ENCODE measurements at places on chromosomes 7 and 10.

DNA sequence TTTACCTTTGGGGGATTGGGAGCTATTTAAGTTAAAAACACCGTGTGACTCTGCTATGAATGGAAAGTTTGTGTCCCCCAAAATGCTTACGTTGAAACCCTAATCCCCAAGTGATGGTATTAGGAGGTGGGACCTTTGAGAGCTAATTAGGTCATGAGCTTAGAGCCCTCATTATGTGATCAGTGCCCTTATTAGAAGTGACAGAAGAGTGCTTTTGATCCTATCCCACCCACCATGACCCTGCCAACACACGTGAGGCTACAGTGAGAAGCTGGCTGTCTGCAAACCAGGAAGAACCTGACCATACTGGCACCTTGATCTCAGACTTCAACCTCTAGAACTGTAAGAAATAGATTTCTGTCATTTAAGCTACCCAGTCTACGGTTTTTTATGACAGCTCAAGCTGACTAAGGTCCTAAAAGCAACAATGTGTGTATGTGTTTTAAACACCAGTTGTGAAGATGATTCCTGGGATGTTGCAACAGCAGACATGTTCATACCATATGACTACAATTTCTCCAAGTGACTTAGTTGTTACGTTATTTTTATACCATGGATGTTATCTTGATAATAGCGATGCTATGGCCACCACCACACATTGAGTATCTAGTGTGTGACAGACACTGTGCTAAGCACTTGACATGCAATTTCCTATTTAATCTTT lies 124.4 kb downstream of the PIP4K2A start:
- DNase-seq, result no peak

DNA sequence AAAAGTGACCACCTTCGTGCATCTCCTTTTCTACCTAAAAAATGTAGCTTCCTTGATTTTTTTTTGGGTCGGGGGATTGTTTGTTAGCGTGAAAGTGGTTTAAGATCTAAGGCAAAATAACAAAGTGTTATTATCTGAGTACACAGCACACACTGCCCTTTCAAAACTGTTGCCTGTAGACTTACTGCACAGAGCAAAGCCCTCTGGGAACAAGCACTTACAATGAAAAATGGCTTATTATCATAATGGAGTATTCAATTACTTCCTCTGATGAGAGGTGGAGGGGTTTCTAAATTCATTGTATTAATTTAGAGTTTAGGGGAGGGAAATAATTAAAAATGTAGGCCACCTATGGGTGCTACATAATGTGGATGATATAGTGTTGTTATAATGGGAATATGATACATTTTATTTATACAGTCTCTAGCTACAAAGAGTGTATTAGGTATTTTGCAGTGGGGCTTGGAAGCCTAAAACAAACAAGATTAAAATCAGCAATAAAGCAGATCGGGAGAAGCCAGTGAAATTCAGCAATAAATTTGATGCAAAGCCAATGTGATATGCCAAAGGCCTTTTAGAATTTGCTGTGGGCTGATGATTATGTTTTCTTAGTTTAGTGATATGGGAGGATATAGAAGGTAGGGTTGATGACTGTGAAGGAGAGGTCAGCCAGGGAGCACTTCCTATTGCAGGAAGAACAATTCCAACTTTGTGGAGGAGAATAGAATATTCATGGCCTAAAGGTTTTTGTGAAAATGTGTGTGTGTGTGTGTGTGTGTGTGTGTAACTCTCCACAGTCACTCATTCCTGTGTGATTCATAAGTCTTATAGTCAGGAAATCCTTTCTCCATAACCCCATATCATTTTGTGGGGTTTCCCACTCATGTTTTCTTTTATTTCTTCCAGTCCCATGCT lies 17.7 kb upstream of the EXOC4 start:
- no peak for DNase-seq

DNA sequence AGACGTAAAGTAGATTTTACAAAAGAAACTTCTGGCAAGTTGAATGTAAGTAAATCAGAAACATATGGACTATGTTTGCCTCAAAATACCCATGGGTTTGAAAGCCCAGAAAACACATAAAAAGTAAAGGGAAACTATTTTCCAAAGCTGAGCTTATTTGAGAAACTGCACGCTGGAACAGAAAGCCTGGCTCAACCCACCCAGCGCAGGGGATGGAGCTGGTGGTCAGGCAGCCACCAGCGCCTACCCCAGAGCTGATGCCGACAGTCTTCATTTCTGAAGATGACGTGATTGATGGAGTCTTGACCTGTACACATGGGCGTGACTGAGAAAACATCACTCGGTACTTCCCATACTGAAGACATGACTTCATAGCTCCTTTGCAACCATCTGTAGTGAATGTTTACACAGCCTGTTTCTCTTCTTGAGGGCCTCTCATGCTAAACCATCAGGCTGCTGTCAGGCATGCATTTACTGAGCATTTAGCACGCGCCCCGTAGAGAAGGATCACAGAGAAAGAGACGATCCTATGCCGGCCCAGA lies 232.6 kb upstream of the AUTS2 start:
- no peak for DNase-seq

GRCh38 chr7:44111761-44112160 lies 7.6 kb downstream of the AEBP1 start:
- DNase-seq, result no peak

GRCh38 chr7:117825132-117825531 lies 48.1 kb downstream of the CTTNBP2 start:
- DNase-seq, result no peak

GRCh38 chr7:36367561-36368077 lies 22.0 kb upstream of the ANLN start:
- no peak for DNase-seq

GRCh38 chr7:27641581-27642230 lies 21.0 kb downstream of the HIBADH start:
- no peak for DNase-seq

DNA sequence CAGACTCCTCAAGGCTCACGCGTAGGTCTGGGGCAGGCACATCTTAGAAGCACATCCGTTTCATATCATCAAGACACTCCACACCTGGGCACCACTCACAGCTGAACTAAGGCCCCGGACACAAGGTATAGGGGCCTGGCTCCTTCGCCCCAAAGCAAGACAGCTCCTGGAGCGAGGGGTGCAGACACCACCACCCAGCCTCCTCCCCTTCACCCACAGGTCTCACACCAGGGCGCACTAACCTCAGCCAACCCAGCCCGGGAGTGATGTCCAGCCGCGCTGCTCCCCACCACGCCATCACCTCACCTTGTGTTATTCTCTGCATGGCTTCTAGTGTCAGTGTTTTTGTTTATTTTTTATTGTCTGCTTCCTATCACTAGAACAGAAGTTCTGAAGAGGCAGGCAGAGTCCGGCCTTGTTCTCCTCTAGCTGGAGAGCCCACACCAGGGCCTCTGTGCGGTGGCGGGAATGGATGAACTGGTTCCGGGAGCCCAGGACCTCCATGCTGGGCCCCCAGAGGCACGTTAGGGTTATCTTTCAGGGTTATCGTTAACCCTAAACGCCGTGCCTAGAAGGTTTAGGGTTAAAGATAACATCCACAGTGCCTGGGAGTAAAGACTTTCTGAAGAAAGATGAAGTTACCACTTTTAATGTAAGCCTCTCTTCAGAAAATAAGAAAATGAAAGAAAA lies 21.8 kb downstream of the BRI3 start:
- DNase-seq, result no peak

GRCh38 chr7:84722086-84722485 lies 464.8 kb downstream of the SEMA3D start:
- DNase-seq, result no peak

- DNase-seq, result no peak
Measured at GRCh38 chr7:12719141-12719919, 31.9 kb downstream of the ARL4A start.

- no peak for DNase-seq
Measured at GRCh38 chr7:106640368-106641141, 20.4 kb downstream of the CCDC71L start.

GRCh38 chr10:22647244-22647643 lies 67.1 kb downstream of the PIP4K2A start:
- DNase-seq, result no peak

DNA sequence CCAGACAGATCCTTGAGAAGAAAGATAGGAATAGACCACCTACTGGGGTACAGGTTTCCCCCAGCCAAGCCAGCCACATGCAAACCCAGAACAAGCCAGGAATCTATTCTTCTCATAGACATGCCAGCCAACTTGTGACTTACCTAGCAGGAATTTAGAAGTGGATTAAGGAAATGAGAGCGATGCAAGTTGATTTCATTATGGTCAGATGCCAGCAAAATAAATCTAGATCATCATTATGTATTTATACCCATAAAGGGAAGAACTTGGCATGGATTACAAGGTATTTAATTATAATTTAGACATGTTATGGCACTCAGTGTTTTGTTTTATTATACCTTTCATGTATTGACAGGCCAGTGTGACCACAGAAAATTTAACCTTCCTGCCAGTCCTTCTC lies 32.8 kb downstream of the SLC35G1 start:
- DNase-seq, result no peak

- DNase-seq, result no peak
Measured at GRCh38 chr10:6838118-6838517, 258.0 kb upstream of the PRKCQ start.

- DNase-seq, result no peak
Measured at GRCh38 chr7:144784943-144785342, 50.9 kb downstream of the TPK1 start.

DNA sequence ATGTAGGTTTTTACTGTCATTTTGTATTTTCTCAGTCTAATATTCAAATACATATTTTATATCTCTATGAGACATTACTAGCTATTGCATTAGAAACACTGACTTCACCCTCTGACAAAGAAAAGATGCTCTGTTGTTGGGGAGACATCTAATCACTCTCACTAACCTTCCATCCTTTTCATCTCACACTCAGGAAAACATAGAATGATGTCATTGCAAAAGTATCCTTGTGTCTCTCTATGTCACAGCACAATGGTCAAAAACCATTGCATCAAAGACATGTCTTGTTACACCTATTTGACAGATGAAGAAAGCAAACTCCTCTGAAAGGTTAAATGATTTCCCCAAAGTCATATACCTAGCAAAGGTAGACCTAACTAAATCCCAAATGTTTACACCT lies 231.3 kb upstream of the PTN start:
- no peak for DNase-seq

- no peak for DNase-seq
Measured at GRCh38 chr7:95545007-95545615, 51.2 kb downstream of the PDK4 start.

DNA sequence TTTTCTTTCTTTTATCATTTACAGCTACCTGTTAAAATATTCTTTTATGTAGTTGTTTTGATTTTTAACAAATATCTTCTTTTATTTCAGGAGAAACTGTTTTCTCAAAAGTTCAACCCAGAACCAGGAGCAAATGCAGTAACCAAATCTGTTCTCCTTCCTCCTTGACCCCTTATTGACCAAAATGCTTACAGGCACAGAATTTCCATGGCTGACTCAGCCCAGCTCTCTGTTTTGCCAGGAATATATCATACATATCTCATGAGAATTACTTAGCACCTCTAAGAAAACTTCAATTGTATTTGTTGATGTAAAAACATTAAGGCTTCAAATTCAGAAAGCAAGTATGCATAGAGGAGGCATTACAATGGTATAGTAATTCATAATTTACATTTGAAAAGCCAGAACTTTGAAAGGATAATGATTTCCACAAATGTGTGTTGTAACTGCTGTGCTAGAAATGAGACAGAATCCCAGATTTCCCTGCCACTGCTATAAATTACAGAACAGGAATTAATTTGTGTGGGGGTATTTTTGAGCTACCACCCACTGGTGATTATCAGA lies 2.2 kb downstream of the GSAP start:
- DNase-seq, result no peak

GRCh38 chr10:22672319-22673090 lies 41.9 kb downstream of the PIP4K2A start:
- no peak for DNase-seq

GRCh38 chr7:142496545-142496991 lies 238.7 kb upstream of the PRSS58 start:
- no peak for DNase-seq

DNA sequence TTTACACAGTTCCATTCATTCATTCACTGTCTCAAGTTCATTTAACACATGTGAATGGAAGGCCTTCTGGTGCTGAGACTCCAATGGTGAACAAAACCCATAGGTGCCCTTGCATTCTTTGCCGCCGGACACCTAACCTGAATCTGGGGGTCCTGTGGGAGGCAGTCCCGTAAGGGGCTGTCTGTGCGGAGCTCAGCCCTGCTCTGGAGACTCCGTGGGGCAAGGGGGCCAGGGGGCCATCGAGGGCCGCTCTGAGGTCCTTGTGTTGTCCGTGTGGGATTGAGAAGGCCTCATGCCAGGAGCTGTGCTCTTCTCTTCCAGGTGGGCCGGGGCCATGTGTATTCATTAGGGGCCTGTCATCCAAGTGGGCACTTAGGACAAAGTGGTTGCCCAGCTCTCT lies 15.3 kb downstream of the PTPRE start:
- DNase-seq, result no peak

GRCh38 chr7:83036721-83037380 lies 125.8 kb downstream of the PCLO start:
- no peak for DNase-seq

DNA sequence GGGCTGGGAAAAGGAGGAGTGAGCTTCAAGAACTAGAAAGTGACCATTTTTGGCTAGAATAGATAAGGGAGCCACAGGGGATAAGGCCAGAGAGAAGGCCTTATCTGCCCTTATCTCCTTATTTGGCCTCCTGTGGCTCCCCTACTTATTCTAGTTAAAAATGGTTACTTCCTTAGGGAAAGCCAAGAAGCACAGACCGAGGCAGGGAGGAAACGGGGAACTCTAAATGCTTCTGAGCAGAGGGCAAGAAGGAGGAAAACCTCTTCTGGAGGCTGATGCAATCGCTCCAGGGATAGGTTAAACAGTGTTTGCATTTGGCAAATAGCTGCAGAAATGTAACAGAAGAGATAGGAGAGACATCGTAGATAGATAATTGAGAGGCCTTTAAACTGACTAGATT lies 18.6 kb downstream of the NRP1 start:
- DNase-seq, result no peak

DNA sequence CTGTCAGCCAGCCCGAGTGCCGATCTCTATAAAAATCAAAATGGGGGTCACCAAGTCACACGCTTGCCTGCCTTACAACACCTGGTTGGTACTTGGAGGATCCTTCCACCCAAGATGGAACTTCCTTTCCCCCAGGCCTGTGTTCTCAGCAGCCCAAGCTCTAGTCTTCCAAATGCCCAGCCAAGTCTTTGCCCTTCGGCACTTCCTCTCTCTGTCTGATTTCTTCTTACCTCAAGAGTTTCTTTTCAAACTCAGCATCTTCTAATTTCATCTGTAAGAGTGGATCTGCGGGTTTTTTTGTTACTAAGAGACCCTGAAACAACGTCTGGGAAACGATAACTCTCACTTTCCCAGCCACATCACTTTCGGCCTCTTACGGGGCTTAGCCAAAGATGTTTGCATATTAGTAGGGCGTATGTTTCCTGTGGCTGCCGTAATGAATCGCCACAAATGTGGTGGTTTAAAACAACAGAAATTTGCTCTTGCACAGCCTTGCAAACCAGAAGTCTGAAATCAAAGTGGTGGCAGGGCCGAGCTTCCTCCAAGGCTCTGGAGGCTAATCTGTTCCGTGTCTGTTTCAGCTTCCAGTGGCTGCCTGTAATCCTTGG lies 219.9 kb downstream of the TCF7L2 start:
- DNase-seq, result no peak

- no peak for DNase-seq
Measured at GRCh38 chr10:53754596-53755250, 982.1 kb upstream of the MBL2 start.

Measured in esophagus squamous epithelium (tissue), 5 donors.